ENCODE measurements at places on chromosomes 3 and 15.

- H3K27me3 ChIP-seq: no peaks in the 10 kb centered on the region
- H3K27ac ChIP-seq: peak overlapping the region; percentile 42
- no peak for DNase-seq
- H3K4me1 ChIP-seq: peaks cover 11% of the 10 kb centered on the region
Measured at GRCh38 chr3:182913889-182914288, 66.4 kb downstream of the DCUN1D1 start.

DNA sequence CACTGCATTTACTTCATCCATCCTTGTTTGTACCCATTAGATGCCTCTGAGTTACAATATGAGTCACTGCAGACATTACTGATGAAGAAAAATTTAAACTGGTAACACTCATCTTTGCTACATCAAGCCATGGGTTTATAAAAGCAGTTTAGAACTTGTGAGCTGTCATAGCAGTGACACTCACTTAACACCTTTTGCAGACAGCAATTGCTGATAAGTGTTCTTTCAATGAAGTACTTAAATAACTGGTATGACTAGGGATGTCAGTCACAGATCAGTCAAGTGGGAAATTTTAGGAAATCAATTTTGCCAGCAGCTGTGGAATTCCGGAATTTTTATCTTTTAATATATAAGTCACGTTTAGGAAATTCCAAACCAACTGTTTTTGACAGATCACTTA lies 643.0 kb downstream of the TBL1XR1 start:
- H3K36me3 ChIP-seq: no peaks in the 10 kb centered on the region
- no peaks in the 10 kb centered on the region for H3K4me1 ChIP-seq
- H3K27me3 ChIP-seq: no peaks in the 10 kb centered on the region
- no peak for DNase-seq

GRCh38 chr3:43497422-43497821 lies 124.4 kb downstream of the ANO10 start:
- H3K27me3 ChIP-seq: no peaks in the 10 kb centered on the region
- H3K27ac ChIP-seq: no peak overlapping the region
- H3K4me3 ChIP-seq: no peak overlapping the region
- peaks cover 1% of the 10 kb centered on the region for H3K36me3 ChIP-seq

DNA sequence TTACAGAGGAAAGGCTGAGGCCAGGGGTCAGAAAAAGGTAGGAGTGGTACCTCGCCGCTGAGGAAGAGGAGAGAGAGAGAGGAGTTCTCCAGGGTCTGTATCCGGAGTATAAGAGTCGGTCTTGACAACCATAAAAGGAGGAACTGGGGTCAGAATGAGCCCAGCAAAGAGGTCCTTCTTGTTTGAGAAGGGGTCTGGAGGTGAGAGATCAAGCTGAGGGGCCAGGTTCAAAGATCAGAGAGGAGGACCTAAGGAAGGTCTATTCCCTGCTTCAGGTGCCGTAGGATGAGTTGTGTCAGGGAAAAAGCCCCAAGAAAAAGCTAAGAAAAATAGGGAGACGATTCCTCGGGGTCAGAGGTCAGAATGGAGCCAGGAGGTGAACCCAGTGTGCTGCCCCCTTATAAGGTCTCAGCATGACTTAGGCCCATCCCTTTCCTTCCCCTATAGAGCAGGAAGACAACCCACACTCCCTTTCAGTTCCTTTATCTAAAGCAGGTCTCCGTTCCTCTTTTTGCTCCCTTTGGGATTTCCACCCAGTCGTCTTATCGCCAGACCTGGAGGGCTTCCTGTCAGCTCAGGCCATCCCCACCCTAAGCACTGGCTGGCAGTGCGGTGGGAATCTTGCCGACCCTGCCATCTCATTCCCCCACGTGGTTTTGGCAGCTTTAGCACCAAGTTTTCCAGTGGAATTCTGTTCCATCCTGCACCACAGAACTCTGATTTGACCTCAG lies 651 bp downstream of the MTMR14 start:
- peaks cover 30% of the 10 kb centered on the region for H3K4me1 ChIP-seq
- H3K27me3 ChIP-seq: no peaks in the 10 kb centered on the region
- peak overlapping the region; percentile 93 for H3K4me3 ChIP-seq

GRCh38 chr3:57434041-57434440 lies 110.1 kb downstream of the DNAH12 start:
- H3K4me3 ChIP-seq: no peak overlapping the region
- no peaks in the 10 kb centered on the region for H3K27me3 ChIP-seq

Measured in stimulated activated naive B cell treated with anti-CD40 and anti-IgM and Interleukin-4, amounts not matched to agents 10 μg/mL and 1 μg/mL and 100 μg/mL, for 72 hours (primary cell).